ENCODE measurements at places on chromosomes 16 and 17.

DNA sequence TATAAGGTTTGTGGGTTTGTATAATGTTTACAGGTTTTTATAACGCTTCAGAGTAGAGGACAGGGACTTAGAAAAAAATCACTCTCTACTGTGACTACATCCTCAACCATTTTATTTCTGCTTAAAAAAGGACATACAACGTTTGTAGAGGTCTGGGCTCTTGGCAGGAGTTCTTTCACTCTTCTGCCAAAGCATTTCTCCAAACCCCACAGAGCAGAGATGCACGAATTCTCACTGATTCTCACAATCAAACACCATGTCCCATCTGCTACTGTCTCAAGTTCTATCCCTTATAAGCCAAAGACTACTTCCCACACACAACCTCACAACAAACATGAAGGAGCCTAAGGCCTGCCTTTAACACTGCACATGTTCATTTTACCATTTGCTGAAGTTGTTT is 7.0 kb upstream of the ANKFY1 start:
- no peak for DNase-seq

GRCh38 chr16:2848933-2849725 is 8.8 kb downstream of the PRSS22 start:
- no peak for DNase-seq

GRCh38 chr17:55757659-55758058 is 6.8 kb downstream of the PCTP start:
- DNase-seq: no peak

- DNase-seq: no peak
Observed at GRCh38 chr16:76381096-76381495, 103.9 kb downstream of the CNTNAP4 start.

- DNase-seq: no peak
Observed at GRCh38 chr16:31471241-31471874, 594 bp upstream of the TGFB1I1 start.

DNA sequence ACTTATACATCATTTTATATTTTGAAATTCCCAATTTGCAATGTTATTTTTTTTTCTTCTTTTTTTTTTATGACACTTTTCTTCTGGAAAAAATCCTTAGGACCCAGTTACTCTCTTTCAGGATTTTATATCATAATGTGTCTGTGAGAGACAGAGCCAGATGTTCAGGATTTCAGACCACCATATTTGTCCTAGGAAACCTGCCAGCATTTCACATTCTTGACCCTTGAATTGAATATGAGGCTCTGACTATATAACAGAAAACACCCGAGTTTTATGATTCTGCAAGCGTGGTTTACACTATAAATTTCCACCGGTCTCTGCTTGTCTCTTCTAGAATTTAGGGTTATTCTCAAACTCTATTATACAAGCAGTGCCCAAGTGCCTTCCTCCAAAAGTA is 621.0 kb downstream of the WWOX start:
- DNase-seq: no peak

GRCh38 chr16:30009990-30010843 is 610 bp downstream of the DOC2A start:
- DNase-seq: no peak

All from omental fat pad (tissue), 4 donors.